ENCODE measurements at places on chromosomes 7 and 10.
A peak's percentile ranks its signal among the peaks of the same experiment; 100 is the strongest.

GRCh38 chr7:29564496-29565223 is 1.0 kb downstream of the PRR15 start:
- peak; percentile 85 for DNase-seq

- peak; percentile 56 for DNase-seq
Measured at GRCh38 chr10:34580643-34581042, 234.5 kb downstream of the PARD3 start.

GRCh38 chr10:126062131-126063032 is 166.0 kb downstream of the FANK1 start:
- DNase-seq = peak; percentile 51

DNA sequence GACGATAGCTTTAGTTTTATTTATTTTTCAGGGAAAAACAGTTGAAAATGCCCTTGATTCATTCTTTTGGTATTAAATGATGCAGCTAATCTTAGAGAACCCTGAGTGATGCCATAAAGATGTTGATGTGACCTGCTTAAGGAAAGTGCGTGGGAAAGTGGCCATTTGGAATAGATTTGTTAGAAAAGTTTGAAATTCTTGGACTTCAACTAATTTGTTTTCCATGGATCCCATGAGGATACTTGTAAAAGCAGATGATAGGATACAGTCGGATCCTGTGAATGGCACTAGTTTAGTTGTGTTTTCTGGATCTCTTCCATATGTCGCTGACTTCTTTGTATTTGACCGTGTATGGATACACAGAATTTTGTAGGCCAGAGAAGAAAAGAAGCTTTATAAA is 69.0 kb downstream of the SEPTIN7 start:
- no peak for DNase-seq

Measured in stomach (tissue), 19 donors.